Naive thymus-derived CD4-positive, alpha-beta T cell (primary cell): ENCODE measurements at places on chromosomes 12 and 14. TPM values are rescaled to one million over a fixed set of nuclear protein-coding genes. Genes with fewer than 3 reads are reported as not detected.

DNA sequence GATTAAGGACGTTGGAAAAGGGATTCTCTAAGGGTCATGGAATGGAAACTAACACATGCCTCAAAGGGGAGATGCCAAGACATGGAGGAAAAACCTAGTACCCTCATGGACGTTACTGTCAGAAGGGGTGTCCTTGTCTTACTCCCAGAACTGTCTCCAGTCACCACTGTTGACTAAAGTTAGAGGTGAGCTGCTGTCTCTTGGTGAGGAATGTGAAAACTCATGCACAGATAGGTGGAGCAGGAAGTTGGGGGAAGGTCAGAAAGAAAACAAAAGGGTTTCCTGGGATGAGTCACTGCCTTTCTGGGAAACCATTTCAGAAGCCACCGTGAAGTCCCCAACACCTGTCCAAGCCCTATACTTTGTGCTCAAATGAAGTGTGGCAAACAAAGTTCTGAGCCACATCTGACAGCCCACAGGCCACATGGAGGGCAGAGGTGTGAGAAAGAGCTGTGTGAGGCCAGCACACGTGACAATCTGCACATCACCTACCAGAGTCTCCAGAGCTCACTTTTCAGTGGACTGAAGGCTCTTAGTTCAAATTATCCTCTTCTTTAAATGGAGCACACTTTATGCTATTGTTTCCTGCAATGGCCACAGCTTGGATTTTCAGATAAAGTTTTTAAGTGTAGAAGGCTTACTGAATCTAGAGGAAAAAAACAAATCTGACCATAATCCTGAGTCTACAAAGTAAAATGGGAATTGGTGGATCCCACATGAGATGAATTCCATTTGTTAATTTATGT lies 92.9 kb upstream of the EGLN3 start:
- H3K27me3 ChIP-seq: no peaks in the 10 kb centered on the region
- no peak for DNase-seq
- H3K4me1 ChIP-seq: peaks cover 6% of the 10 kb centered on the region
- no peaks in the 10 kb centered on the region for H3K36me3 ChIP-seq
- no peak overlapping the region for H3K27ac ChIP-seq

GRCh38 chr12:106223485-106224354 lies 24.1 kb downstream of the CKAP4 start:
- H3K4me3 ChIP-seq: no peak overlapping the region
- H3K27ac ChIP-seq: no peak overlapping the region
- no peaks in the 10 kb centered on the region for H3K27me3 ChIP-seq
- H3K4me1 ChIP-seq: no peaks in the 10 kb centered on the region

DNA sequence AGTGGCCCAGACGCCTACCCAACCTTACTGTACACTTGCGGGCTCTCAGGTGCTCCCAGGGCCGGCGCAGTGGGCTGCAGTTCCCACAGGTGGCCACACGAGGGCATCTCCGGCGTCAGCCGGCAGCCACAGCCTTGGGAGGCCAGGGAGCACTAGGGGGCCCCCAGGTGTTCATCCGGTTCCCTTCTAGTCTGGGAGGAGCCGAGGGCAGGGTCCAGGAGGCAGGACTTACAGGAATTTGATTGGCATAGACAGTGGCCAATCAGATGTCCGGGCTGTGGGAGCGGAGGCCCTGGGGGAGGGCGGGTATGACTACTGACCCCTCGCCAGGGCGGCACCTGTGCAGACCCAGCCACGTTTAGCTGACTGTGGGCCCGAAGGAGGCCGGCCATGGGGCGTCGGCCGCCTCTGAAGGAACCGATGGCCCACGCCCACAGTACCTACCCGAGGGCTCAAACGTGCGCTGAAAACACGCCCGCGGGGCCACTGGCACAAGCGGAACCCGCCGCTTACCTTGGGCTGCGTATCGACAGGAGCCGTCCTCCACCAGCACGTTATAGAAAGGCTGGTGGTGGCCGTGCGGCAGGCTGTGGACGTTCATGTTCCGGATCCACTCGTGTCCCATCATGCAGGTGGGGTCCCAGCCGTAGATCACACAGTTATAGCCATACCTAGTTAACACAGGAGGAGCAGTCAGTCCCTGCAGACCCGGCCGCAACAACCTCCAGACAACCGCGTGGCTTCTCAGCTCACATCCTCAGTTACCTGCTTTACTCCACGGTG lies 34.8 kb downstream of the FBXO21 start:
- H3K36me3 ChIP-seq: peaks cover 21% of the 10 kb centered on the region
- peak; percentile 57 for DNase-seq
- no peak overlapping the region for H3K27ac ChIP-seq
- no peaks in the 10 kb centered on the region for H3K27me3 ChIP-seq
- peaks cover 4% of the 10 kb centered on the region for H3K4me1 ChIP-seq

- no peaks in the 10 kb centered on the region for H3K27me3 ChIP-seq
- no peak overlapping the region for H3K27ac ChIP-seq
- H3K4me3 ChIP-seq: no peak overlapping the region
- H3K4me1 ChIP-seq: no peaks in the 10 kb centered on the region
- DNase-seq: no peak
Measured at GRCh38 chr12:56087220-56087619, 7.3 kb downstream of the ERBB3 start.

- H3K27ac ChIP-seq: no peak overlapping the region
- peaks cover 3% of the 10 kb centered on the region for H3K27me3 ChIP-seq
- H3K4me3 ChIP-seq: no peak overlapping the region
- H3K4me1 ChIP-seq: no peaks in the 10 kb centered on the region
Measured at GRCh38 chr14:23661542-23661941, 25.4 kb downstream of the DHRS2 start.

DNA sequence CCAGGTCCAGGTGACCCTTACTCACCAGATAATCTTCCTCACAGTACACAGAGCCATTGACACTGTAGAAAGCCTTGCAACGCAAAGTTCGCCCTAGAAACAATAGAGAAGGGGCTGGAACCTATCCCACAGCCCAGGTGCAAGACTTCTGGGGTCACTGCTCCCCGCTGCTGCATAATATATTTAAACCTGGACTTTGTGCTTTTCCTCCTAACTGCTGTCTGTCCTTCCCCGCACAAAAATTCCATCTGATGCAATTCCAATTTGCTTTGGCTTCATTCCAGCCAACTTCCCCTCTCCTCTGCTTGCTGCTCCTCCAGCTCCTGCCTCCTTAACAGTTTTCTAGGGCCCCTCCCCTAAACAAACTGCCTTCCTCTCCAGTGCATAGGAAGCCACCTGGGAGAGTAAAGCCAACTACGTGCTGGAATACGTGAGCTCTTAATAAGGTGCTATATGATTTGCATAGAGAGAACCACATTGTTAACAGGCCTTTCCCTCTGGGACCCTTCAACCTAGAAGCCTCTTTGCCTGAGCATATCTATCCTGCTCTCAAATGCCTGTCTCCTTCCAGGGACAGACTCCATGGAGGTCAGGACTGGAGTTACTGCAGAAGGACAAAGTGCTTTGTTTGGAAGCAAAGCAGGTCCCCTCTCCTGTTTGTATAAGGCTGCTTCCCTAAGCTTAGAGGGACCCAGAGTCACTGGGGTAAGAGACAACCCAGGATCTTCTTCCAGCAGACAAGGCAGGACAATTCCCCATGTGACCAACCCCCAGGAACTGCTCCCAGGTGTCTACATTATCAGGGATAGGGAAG lies 5.5 kb downstream of the AJUBA start:
- no peak overlapping the region for H3K4me3 ChIP-seq
- no peaks in the 10 kb centered on the region for H3K36me3 ChIP-seq

DNA sequence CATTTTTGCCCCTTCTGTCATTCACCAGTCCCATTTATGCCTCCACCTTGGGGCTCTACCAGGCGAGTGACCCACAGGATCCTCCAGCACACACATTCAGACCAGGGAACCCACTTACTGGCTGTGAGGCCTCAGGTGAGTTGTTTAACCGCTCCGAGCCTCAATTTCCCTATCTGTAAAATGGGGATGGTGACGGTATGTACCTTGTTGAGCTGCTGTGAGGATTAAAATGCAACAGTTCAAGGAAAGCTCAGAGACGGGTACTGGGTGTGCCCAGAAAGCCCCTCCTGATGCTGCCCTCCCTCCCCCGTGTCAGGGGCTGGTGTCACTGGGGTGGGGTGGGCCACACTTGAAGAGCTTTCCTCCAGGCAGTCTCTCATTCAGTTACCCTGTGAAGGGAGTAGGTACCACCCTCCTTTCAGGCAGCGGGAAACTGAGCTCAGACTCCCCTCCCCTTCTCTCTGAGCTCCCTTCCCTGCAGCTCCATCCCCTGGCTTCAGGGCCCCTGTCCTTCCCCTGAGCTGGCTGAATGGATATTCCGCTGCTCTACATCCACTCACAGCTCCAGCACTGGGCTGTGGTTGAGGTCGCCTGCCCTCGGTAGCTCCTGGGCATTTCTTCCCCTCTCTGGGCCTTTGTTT lies 1.4 kb upstream of the SERPINA1 start:
- H3K4me3 ChIP-seq: no peak overlapping the region
- no peaks in the 10 kb centered on the region for H3K36me3 ChIP-seq
- no peaks in the 10 kb centered on the region for H3K27me3 ChIP-seq
- H3K4me1 ChIP-seq: no peaks in the 10 kb centered on the region
- no peak for DNase-seq

DNA sequence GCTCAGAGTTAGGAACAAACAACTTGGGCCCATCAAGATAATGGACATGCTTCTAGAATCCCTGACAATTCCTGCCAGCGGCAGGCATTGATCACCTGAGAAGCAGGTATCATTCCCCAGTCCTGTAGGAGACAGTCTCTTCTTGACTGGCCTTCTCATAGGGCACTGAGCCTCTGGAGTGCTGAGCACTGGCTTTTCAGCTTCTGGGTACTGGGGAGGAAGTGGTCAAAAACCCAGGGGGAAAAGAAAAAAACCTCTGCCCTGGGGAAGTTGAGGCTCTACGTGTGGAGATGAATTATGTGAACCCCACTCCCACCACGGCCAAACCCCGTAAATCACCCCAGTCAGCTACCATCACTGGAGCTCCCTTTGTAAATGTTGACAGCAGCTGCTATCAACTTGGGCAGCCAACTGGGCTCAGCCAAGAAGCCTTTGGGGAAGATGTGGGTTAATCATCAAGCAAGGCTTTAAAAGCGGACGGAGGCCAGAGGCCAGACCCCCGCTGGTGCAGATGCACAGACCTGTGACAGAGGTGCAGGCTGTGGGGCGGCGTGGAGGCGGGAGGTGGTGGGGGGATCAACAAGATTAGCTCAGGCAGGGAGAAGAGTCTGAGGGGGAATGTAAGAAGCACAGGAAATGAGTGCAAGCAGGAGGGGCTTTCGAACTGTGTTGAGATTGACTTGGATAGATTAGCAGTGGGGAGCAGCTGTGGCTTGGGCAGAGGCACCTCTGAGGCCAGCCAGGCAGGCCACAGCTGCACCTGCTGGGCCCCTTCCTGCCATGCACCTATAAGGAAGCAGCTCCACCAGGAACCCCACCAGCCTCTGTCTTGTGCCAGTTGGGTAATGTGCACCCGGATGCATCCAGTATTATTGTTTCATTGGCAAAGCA lies 105.4 kb upstream of the HIF1A start:
- no peaks in the 10 kb centered on the region for H3K4me1 ChIP-seq
- no peak overlapping the region for H3K27ac ChIP-seq
- no peak for DNase-seq

DNA sequence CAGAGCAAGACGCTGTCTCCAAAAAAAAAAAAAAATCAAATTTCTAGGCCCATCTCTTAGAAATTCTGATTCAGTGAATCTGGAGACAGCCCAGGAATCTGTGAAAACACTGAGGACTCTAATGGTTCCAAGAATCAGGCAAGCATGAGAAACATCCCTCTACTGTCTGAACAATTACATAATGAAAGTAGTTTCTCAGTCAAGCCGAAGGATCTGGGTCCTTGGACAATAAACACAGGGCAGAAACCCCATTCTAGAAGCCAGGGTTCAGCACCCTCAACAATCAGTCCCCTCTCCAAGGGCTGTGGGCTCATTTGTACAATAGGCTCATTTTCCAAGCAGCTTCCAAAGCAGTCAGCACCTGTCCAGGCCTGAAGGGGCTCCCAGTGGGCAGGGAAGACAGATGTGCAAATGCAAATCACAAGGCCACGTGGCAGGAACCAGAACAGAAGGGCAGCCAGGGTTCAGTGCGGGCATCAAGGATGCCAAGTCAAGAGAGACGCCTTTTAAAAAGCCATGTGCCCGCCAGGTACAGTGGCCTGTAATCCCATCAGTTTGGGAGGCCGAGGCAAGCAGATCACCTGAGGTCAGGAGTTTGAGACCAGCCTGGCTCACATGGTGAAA lies 96.1 kb downstream of the KSR2 start:
- no peaks in the 10 kb centered on the region for H3K27me3 ChIP-seq
- H3K27ac ChIP-seq: no peak overlapping the region
- no peak for DNase-seq
- no peaks in the 10 kb centered on the region for H3K36me3 ChIP-seq

GRCh38 chr12:3313675-3314663 lies 177.0 kb upstream of the PRMT8 start:
- no peak overlapping the region for H3K27ac ChIP-seq
- no peaks in the 10 kb centered on the region for H3K27me3 ChIP-seq
- H3K36me3 ChIP-seq: no peaks in the 10 kb centered on the region
- H3K4me1 ChIP-seq: no peaks in the 10 kb centered on the region

DNA sequence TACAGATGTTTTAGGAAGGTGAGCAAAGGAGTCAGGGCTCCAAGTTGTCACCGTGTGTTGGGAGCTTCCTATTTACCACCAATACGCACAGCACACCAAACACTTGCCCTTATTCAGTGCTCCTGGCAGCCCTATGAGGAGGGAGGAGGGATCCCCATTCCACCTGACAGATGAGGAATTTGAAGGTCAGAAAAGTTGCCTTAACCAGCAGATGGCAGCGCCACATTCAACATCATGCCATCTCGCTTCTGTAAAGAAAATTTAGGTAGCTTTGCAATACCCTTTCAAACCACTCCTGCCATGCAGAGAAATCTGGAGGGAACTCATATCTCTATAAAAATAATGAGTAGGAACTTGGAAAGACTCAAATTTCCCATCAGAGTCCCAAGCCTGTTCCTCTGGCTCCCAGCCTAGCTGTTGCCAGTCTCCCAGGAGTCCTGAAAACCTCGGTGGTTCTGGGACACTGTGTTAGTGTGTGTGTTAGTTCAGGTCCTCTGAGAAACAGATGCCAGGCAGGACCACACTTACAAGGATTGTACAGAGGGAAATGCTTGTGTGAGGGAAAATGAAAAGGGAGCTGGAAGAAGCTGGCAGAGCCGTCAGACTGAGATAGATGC lies 410.5 kb downstream of the MED13L start:
- DNase-seq: no peak
- no peaks in the 10 kb centered on the region for H3K36me3 ChIP-seq
- no peak overlapping the region for H3K27ac ChIP-seq
- no peak overlapping the region for H3K4me3 ChIP-seq
- H3K4me1 ChIP-seq: no peaks in the 10 kb centered on the region
- no peaks in the 10 kb centered on the region for H3K27me3 ChIP-seq

GRCh38 chr12:25014961-25015360 lies 66.1 kb upstream of the BCAT1 start:
- H3K27me3 ChIP-seq: no peaks in the 10 kb centered on the region
- no peaks in the 10 kb centered on the region for H3K4me1 ChIP-seq
- DNase-seq: no peak
- H3K27ac ChIP-seq: no peak overlapping the region

The TSHR gene
- 0.48 TPM for total RNA-seq

The IL31 gene
- total RNA-seq: not detected

The KIAA0586 gene
- total RNA-seq: 47.0 TPM

The MDP1 gene
- total RNA-seq: 16.5 TPM

The KRT71 gene
- not detected in 2 replicates for total RNA-seq

The PMCH gene
- not detected for total RNA-seq

The CISTR gene
- not detected in 2 replicates for total RNA-seq

The CIDEB gene
- total RNA-seq: 31.5 and 34.6 TPM in 2 replicates

The TSPAN9 gene
- 1.8 TPM for total RNA-seq

The NGB gene
- total RNA-seq: not detected

The ADCK1 gene
- 10.3 TPM for total RNA-seq

The GPR162 gene
- total RNA-seq: 0.38 TPM

The RNASE3 gene
- total RNA-seq: not detected

The KRT80 gene
- not detected for total RNA-seq

The OR6C2 gene
- total RNA-seq: not detected
